Natural killer cell treated with Interleukin-12 subunit alpha and Interleukin-12 subunit beta and Interleukin-15 and Interleukin-18, amount 100 ng/mL, for 72 hours (primary cell): ENCODE measurements at places on chromosomes 13 and 19. TPM values are rescaled to one million over a fixed set of nuclear protein-coding genes. Genes with fewer than 3 reads are reported as not detected.
A peak's percentile ranks its signal among the peaks of the same experiment; 100 is the strongest.

GRCh38 chr19:16228637-16229321 lies 31.1 kb downstream of the AP1M1 start:
- DNase-seq = peak; percentile 57
- no peak overlapping the region for H3K27ac ChIP-seq
- peaks cover 19% of the 10 kb centered on the region for H3K36me3 ChIP-seq
- no peak overlapping the region for H3K4me3 ChIP-seq

DNA sequence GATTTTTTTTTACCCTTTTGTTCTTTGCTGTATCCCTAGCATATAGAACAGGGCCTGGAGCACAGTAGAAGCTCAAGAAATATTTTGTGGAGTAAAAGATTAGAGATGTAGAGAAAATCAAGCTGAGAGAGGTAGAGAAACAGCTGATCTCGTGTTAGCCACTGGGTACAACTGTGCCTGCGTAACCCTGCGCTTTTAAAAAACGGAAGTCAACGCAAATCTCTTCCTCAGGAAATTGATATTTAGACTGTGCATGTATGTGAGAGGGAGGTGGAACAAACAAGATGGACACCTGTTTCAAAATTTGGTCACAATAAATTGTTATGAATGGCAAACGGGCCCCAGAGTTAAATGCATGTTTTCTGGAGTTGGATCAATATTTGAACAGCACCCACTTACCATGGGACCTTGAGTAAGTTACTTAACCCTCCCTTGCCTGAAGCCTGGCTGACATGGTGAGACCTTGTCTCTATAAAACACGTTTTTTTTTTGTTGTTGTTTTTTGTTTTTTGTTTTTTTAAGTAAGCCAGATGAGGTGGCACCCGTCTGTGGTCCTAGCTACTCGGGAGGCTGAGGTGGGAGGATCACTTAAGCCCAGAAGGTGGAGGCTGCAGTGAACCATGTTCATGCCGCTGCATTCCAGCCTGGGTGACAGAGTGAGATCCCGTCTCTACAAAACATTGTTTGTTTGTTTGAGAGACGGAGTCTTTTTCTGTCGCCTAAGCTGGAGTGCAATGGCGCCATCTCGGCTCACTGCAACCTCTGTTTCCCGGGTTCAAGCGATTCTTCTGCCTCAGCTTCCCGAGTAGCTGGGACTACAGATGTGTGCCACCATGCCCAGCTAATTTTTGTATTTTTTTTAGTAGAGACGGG lies 3.3 kb upstream of the EPOR start:
- H3K27me3 ChIP-seq = no peaks in the 10 kb centered on the region
- no peak for DNase-seq
- H3K4me3 ChIP-seq = no peak overlapping the region
- peaks cover 6% of the 10 kb centered on the region for H3K4me1 ChIP-seq
- no peak overlapping the region for H3K27ac ChIP-seq

- no peaks in the 10 kb centered on the region for H3K27me3 ChIP-seq
- H3K27ac ChIP-seq = peak overlapping the region; percentile 98
- peaks cover 27% of the 10 kb centered on the region for H3K36me3 ChIP-seq
- peak; percentile 73 for DNase-seq
- peak overlapping the region; percentile 100 for H3K4me3 ChIP-seq
- H3K4me1 ChIP-seq = peaks cover 73% of the 10 kb centered on the region
These were observed 1.4 kb upstream of the HSH2D start for GRCh38 chr19:16142032-16142580.

Gene KIR3DL2
- 51.2 TPM for total RNA-seq

DNA sequence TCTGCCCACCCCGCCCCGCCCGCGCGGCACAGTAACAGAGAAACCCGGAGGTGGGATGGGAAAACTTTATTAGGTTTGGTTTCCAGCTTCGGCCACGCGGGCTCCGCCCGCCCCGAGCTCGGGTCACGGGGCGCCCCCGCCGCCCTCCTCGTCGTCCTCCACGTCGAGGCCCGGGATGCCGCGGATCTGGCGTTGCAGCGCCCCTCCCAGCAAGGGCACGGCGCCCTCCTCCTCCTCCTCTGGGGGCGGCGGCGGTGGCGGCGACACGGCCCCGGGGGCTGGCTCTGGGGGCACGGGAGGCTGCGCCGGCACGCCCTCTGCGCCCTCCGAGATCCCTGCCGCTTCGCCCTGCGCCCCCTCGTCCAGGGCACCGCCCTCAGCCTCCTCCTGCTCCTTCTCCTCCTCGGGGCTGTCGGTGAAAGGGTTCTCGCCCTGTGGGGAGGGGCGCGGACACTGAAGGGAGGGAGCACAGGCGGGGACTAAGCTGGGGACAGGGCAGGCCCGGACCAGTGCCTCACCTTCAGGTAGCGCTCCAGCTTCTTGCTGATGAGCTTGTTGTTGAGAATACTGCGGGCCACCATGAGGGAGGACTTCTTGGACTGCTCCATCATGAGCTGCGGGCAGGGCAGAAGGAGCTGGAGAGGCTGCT lies 536 bp upstream of the AKAP8 start:
- peak overlapping the region; percentile 89 for H3K27ac ChIP-seq
- H3K4me3 ChIP-seq = peak overlapping the region; percentile 93
- H3K4me1 ChIP-seq = peaks cover 32% of the 10 kb centered on the region
- peaks cover 5% of the 10 kb centered on the region for H3K36me3 ChIP-seq

Gene GJA3
- total RNA-seq = 0.33 TPM

- H3K27me3 ChIP-seq = no peaks in the 10 kb centered on the region
- H3K27ac ChIP-seq = no peak overlapping the region
- H3K4me1 ChIP-seq = peaks cover 37% of the 10 kb centered on the region
- H3K36me3 ChIP-seq = peaks cover 5% of the 10 kb centered on the region
- DNase-seq = no peak
- no peak overlapping the region for H3K4me3 ChIP-seq
These were observed 11.9 kb downstream of the ELAVL1 start for GRCh38 chr19:7993560-7993959.

- no peak for DNase-seq
- H3K27me3 ChIP-seq = no peaks in the 10 kb centered on the region
- H3K4me3 ChIP-seq = no peak overlapping the region
- no peaks in the 10 kb centered on the region for H3K36me3 ChIP-seq
These were observed 5.0 kb downstream of the YIPF2 start for GRCh38 chr19:10923260-10924112.

DNA sequence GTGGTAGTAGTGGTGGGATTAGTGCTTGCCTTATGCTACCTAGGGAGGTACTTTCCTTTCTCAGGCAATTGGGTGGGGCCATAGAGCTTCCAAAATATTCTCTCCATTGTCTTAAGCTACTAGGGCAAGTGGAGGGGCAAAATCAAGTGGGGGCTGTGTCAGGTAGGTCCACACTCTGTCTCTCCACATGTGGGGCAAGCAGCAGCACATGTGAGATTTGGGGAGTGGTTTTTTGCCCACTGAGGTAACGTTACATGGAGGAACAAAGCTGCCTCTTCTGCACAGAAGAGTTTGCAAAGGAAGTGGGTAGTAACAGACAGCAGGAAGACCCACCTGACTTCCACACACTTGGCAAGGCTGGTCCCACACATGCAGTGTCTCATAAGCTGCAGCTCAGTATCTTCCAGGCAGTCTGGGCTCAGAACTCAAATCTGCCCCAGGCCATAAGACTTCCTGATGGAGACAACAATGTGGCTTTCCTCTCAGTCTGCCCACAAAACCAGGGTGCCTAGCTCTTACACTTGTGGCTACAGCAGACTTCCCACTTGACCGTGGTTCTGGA lies 1581.5 kb upstream of the PCDH20 start:
- DNase-seq = no peak
- H3K4me1 ChIP-seq = no peaks in the 10 kb centered on the region
- no peaks in the 10 kb centered on the region for H3K27me3 ChIP-seq
- H3K4me3 ChIP-seq = no peak overlapping the region
- H3K36me3 ChIP-seq = no peaks in the 10 kb centered on the region

Gene LEUTX
- total RNA-seq = not detected

- no peak overlapping the region for H3K27ac ChIP-seq
- DNase-seq = no peak
- H3K4me3 ChIP-seq = no peak overlapping the region
- no peaks in the 10 kb centered on the region for H3K27me3 ChIP-seq
- peaks cover 13% of the 10 kb centered on the region for H3K36me3 ChIP-seq
These were observed 4.0 kb downstream of the SPPL2B start for GRCh38 chr19:2332341-2333026.

GRCh38 chr19:4069331-4069959 lies 2.7 kb upstream of the ZBTB7A start:
- peaks cover 23% of the 10 kb centered on the region for H3K4me1 ChIP-seq
- peak overlapping the region; percentile 78 for H3K4me3 ChIP-seq
- H3K36me3 ChIP-seq = no peaks in the 10 kb centered on the region
- no peaks in the 10 kb centered on the region for H3K27me3 ChIP-seq

Gene LGALS4
- 1.7 TPM for total RNA-seq

- no peaks in the 10 kb centered on the region for H3K27me3 ChIP-seq
- H3K36me3 ChIP-seq = no peaks in the 10 kb centered on the region
- H3K4me3 ChIP-seq = no peak overlapping the region
These were observed 18.0 kb downstream of the ARHGAP35 start for GRCh38 chr19:46878613-46879375.

DNA sequence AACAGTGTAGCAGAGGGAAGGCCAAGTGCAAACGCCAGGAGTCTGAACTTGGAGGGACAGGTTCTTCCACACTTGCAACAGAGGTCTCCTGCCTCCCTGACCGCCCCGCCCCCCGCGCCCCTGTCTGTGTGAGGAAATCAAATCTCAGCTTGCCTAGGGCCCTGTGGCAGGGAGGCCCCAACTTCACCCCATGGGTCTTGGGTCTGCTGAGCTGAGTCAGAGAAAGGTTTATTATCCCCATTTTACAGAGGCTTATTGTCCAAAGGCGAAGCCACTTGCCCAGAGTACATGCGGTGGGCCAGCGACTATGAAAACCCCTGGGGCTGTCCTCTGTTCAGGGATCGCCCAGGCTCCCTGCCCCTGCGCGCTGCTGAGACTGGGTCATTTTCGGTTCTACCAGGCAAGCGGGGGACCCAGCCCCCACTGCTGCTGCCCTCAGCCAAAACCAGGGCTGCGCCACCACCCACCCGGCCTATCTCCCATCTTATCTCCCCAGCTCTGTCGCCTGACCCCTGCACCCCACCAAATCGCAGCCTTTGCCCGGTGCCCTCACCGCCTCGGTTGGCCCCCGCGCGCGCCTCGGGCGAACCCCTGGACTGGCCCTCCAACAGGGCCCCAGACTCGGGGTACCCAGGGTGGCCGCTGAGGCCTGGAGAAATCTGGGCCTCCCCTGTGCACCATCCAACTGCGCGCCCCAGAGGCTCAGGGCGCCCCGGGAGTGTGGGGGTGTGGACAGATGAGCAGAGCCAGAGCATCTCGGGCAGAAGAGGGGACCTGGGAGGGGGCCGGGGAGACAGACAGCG lies 850 bp upstream of the CERS4 start:
- no peak for DNase-seq
- H3K36me3 ChIP-seq = no peaks in the 10 kb centered on the region
- peaks cover 24% of the 10 kb centered on the region for H3K4me1 ChIP-seq
